ENCODE measurements at places on chromosomes 4 and X.
A peak's percentile ranks its signal among the peaks of the same experiment; 100 is the strongest.

DNA sequence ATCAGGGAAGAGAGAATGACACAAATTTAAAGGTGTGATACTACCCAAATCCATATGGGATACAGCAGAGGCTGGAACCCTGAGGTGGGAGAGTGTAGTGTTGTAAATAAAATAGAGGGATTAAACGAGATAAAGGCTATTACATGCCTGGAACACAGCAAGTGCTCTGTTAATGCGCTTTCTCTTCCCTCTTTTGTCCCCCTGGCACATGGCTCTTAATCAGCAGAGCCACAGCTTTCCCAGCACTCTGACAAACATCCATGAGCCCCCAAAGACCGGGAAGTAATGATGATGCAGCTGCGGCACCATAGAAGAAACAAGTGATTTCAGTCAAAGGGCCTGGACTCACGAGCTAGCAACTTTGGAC lies 85.9 kb downstream of the RASL11B start:
- DNase-seq = no peak

- DNase-seq = no peak
Measured at GRCh38 chr4:127781300-127782024, 660 bp upstream of the HSPA4L start.

- DNase-seq = no peak
Measured at GRCh38 chr4:38360201-38360600, 303.8 kb upstream of the KLF3 start.

DNA sequence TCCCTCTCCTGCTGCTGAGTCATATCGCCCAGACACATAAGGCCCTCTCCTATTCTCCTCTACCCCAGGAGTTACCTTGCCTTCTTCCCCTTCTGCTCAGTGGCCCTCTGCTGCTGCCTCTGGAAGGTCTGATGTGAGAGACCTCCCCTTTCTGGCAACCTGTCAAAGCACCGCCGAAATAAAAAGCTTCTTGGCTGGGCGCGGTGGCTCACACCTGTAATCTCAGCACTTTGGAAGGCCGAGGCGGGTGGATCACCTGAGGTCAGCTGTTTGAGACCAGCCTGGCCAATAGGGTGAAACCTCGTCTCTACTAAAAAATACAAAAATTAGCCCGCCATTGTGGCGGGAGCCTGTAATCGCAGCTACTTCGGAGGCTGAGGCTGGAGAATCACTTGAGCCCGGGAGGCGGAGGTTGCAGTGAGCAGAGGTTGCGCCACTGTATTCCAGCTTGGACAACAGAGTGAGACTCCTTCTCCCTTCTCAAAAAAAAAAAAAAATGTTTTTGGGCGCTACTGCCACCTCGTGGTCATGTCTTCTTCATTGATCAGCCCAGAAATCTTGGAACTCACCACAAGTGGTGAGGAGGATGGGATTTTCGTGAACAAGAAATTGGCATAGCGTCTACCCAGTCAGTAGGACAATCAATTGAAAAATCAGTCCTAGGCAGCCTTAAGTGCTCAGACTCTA lies 8.6 kb upstream of the ZXDA start:
- no peak for DNase-seq

- peak; percentile 84 for DNase-seq
Measured at GRCh38 chr4:152536545-152537182, 772 bp upstream of the FBXW7 start.

- DNase-seq = no peak
Measured at GRCh38 chr4:25258980-25259578, 25.2 kb downstream of the PI4K2B start.

- no peak for DNase-seq
Measured at GRCh38 chrX:105462186-105462585, 241.7 kb upstream of the TEX13A start.

DNA sequence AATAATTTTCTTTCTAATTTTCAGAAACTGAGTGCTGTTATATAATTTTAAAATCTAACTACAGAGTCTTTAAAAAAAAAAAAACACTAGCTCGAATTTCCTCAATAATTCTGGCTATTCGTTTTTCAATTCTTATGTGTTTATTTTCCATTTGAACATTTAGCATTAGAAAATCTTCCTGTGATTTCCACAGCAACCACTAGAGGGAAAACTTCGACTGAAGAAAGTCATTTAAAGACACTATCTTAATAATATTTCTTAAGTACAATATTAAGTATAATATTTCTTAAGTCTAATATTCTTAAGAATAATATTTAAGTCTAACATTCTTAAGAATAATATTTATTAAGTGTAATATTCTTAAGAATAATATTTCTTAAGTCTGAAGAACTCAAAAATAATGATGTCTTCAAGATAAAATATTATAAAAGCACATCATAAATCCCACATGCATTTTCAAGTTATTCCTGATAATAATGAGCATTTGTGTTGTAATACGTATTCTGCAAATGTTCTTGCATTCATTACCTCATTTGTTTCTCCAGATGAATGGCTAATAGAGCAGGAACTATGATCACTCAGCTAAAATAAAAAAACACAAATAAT lies 118.4 kb upstream of the WDR17 start:
- DNase-seq = peak; percentile 20

GRCh38 chr4:17763931-17764330 lies 17.5 kb downstream of the FAM184B start:
- DNase-seq = no peak

- DNase-seq = peak; percentile 98
Measured at GRCh38 chrX:154368630-154369448, 5.6 kb downstream of the FLNA start.

GRCh38 chr4:100100985-100101384 lies 89.3 kb downstream of the DDIT4L start:
- DNase-seq = peak; percentile 14

Measured in CD4-positive, alpha-beta T cell treated with Interleukin-4 for 4 hours (primary cell).